Activated naive CD8-positive, alpha-beta T cell treated with anti-CD3 and anti-CD28 coated beads, Interleukin-2, amount 10 ng/mL, durations not matched to agents 7 days and 5 days (primary cell): ENCODE measurements at places on chromosomes 1 and 21. TPM values are rescaled to one million over a fixed set of nuclear protein-coding genes. Genes with fewer than 3 reads are reported as not detected.

DNA sequence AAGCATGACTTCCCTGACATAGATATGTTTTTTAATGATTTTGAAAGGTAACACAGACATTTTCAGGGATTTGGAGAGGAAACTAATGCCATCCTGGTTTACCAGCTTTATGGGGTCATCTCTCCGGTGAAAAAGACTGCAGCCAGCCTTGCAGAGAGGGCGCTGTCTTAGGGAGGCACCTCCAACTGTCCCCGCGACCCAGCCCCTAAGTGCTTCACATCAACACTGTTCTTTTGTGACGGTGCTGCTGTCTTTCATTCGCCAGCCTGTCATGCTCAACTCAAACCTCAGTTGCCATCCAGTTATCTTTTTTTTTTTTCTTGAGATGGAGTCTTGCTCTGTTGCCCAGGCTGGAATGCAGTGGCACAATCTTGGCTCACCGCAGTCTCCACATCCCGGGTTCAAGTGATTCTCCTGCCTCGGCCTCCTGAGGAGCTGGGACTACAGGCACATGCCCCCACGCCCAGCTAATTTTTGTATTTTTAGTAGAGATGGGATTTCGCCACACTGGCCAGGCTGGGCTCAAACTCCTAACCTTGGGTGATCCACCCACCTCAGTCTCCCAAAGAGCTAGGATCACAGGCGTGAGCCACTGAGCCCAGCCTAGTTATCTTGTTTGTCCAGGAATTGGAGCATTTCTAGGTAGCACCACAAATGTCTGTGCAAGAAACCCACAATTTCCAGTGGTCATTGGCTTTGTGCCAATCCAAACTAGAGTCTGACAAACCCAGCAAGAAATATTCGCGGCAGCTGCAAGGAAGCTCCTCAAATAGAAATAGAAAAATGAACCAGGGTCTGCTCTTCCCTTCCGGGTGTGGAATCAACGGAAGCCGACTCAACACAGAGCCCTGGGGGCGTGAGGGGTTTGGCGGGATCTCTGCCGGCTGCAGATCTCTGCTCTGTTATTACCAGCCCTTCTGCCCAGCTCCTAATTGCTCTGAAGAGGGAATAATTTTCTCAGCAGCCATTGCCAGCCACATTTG lies 24.2 kb downstream of the PDE9A start:
- no peak for DNase-seq

- DNase-seq: no peak
Measured at GRCh38 chr21:41962425-41962966, 8.7 kb upstream of the C2CD2 start.

GRCh38 chr1:112304612-112305011 lies 91.4 kb upstream of the CTTNBP2NL start:
- DNase-seq: no peak

DNA sequence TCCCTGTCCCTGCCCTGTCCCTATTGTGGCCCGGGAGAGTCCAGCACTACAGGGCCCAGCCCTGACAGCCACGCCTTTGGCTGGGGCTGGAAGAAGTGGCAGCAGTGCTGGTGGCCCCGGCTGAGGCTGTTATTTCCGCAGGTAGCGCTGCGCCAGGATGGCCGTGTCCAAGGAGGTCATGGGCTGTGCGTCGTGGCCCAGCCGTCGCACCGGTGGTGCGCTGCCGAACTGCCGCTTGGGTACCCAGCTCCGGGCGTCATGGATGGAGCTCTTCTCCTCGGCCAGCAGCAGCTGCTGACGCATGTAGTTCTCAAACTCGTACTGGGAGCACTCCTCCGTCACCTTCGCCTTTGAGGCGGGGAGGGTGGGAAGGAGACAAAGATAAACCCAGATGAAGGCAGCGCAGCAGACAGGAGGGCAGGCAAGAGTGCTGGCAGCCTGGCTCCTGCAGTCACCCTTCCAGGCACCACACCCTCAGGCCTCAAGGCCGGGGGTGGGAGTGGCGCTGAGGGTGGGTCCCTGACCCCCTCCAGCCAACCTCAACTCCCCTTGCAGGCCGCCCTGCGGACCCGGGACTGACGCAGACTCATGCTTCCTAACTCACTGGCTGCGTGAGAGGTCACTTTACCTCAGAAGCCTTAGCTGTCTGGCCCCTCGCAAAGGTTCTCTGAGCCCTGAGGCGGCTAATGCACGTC lies 18.3 kb upstream of the EVA1B start:
- no peak for DNase-seq

GRCh38 chr21:36126621-36127110 lies 8.2 kb upstream of the CBR3 start:
- DNase-seq: no peak

DNA sequence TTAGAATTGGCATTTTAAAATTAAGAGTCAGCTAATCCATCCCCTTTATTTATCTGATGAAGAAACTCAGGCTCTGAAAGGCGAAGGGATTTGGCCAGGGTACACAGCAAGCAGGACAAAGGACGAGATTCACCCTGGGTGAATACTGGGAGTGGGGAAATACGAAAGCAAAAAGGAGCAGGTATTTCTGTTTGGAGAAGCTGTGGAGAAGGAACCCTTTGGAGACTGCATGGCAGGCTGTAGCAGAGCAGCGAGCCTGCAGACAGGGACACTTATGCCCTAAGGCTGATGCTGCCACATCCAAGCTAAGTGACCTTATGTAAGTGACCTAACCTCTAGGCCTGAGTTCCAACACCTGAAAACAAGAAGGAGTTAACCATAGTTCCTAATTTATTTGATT lies 207.2 kb upstream of the C1orf87 start:
- no peak for DNase-seq

DNA sequence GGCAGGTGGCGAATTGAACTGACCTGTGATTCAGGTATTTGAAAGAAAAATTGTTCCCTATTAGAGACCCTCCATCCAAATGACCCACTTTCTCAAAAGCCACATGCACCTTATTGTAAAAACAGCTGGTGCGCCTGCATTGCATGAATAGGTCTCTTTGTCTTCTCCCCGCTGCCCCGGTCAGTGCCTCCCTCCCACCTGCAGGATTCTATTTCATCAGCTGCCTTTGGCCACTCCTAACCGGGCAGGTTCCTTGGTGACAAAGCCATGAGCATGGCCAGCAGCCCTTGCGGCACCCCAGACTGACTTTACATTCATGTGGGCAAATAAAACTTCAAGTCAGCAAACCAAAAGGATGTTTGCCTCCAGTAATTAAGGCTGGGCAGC lies 6.4 kb downstream of the TMPRSS3 start:
- DNase-seq: no peak

TNFRSF9 gene
- total RNA-seq: 2.7 TPM

GRCh38 chr1:240820816-240821215 lies 208.9 kb upstream of the GREM2 start:
- DNase-seq: no peak

C1QC gene
- total RNA-seq: 1.3 TPM

GRCh38 chr1:17472814-17473213 lies 33.3 kb upstream of the RCC2 start:
- no peak for DNase-seq

DNA sequence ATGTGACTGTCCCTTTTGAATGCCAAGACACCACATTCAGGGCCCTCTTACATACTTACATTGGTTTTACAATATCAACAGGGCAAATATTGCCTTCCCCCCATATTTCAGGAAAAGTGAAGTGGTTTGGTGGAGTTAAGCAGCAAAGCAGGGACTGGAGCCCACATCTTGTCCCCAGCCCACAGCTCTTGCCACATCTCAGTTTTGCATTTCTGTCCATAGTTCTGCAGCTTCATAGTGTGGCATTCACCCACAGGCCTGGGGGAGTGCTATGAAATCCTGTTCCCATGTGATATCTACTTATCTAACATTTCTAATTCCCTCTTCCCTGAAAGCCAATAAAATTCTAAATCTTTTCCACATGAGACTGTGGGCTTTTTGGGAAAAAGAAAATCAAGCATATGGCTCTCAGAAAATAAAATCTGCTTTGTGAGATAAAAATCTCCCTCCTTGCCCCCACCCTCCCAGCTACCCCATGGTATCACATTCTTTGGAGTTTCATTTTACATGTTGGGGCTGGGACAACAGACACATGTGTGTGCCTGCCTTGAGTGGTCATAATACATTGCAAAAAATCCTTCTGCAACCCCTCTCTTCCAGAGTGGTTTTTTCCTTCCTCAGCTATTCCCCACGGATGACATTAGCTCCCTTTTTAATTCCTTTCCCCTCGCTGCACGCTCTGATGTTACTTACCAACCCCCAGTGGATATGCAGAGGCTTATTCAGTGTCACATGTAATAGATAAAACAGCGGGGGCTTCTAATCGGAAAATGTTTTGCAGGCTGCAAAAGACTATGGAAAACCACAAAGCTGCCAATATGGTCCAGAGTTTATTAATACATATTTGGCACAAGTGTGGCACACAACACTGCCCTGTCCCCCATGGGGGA lies 20.5 kb upstream of the CD2 start:
- no peak for DNase-seq

DNA sequence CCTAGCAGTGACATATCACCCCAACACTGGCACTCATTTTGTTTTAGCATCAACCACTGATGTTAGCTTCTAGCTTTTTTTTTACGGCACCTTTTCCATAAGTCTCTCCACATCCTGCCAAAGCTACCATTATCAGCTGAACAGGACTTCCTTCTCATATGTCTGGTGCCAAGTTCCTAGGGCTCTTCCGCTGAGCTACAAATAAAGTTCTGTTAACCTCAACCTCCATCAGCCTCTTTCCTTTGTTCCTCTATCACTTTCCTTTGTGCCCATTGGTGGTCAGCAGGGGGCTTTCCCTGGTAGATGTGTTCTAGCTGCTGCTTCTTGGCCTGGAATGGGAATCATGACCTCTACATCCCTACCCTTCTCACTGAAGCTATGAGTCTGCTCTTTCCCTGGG lies 163.8 kb downstream of the FAF1 start:
- no peak for DNase-seq

GRCh38 chr21:44347911-44348451 lies 5.4 kb upstream of the TRPM2 start:
- no peak for DNase-seq

GRCh38 chr1:82722608-82723007 lies 921.9 kb downstream of the ADGRL2 start:
- DNase-seq: no peak

IQCC gene
- total RNA-seq: 4.9 TPM

GRCh38 chr1:7084232-7084894 lies 299.1 kb downstream of the CAMTA1 start:
- DNase-seq: no peak

TMCC2 gene
- 4.4 TPM for total RNA-seq

DNA sequence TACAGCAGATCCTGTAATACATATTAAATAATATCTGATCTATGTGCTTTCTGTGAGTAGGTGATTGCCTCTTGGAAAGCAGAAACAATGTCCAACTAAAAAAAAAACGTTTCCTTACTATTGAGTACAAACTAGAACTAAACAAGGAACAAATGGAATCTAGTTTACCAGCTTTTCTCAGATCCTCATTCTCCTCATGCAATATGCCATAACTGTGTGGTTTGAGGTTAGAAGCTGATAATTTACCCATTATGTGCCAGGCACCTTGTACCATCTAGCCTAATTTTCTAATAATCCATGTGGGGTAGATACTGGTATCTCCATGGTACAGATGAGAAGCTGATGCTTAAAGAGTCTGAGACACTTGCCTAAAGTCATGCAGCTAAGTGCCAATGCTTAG lies 154.7 kb downstream of the PTGER3 start:
- DNase-seq: no peak

DNA sequence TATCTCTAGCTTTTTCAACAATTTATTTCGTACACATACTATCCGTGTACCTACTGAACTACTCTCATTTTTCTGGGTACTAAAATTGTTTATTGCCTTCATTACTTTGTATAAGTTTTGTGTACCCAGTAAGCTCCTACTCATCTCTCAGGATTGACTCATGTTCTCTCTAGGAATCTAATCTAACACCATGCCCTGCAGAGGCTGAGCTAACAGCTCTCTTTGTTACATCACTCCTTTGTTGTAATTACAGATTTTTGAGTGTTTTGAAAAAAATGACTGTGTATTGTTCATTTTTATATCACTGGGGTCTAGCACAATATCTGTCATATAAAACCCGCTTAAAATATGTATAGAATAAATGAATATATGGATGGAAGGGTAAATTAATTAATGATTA lies 167.1 kb downstream of the ATP6V1G3 start:
- no peak for DNase-seq

ADORA3 gene
- not detected for total RNA-seq

PRKACB gene
- total RNA-seq: 111 TPM

ELAPOR1 gene
- 5.3 TPM for total RNA-seq

RGS16 gene
- total RNA-seq: 1.4 TPM

SPSB1 gene
- 1.6 TPM for total RNA-seq

GRCh38 chr1:54808443-54809207 lies 7.5 kb upstream of the TTC22 start:
- DNase-seq: no peak

GRCh38 chr1:107804741-107805140 lies 160.2 kb downstream of the VAV3 start:
- no peak for DNase-seq
